Adrenal gland (tissue), 19 donors: ENCODE measurements at places on chromosomes 12 and 14. TPM values are rescaled to one million over a fixed set of nuclear protein-coding genes. Genes with fewer than 3 reads are reported as not detected.

DNA sequence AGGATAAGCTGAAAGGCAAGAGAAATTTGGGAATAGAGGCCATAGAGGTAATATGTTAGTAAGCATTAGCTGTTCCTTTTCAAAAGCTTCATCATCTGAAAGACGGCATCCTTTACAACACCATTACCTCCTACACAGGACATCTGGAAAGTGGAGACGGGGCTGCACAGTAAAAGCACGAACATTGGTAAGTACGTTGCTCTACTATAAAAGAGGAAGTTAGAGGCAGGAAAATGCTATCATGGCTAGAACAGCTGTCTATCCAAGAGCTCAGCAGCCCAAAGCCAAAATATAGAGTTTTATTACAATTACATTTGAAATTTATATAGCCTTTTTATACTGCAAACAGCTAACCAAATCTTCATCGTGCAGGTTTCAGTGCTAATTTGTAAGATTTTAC is 172.3 kb upstream of the GRIP1 start:
- no peak overlapping the region for H3K4me3 ChIP-seq
- H3K4me1 ChIP-seq: no peaks in the 10 kb centered on the region

DNA sequence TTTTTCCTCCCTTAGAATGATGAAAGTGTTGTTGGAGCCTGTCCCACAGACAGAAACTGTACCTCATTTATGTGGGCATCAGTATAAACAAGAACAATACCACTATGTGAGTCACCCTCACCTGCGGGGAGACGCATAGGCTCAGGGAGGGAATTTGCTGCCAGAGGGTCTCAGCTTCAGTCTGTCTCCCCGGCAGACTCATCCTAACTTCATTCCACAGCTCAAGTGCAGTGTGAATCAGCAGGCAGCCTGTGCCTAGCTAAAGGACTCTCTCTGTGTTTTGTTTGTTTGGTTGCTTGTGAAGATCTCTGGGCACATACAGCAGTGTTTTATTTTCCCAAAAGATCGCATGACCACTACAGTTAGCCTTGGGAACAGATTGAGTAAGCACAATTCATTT is 98.9 kb downstream of the PRKCH start:
- peaks cover 16% of the 10 kb centered on the region for H3K4me1 ChIP-seq
- no peaks in the 10 kb centered on the region for H3K27me3 ChIP-seq
- DNase-seq: no peak
- no peak overlapping the region for H3K27ac ChIP-seq
- H3K4me3 ChIP-seq: no peak overlapping the region

The GPR137C gene
- 0.30 TPM for total RNA-seq

The OTOGL gene
- total RNA-seq: not detected

The TMEM260 gene
- total RNA-seq: 25.4 TPM

The CCDC175 gene
- not detected for total RNA-seq

GRCh38 chr14:31556191-31556590 is 5.0 kb upstream of the NUBPL start:
- H3K27me3 ChIP-seq: no peaks in the 10 kb centered on the region
- H3K36me3 ChIP-seq: no peaks in the 10 kb centered on the region
- no peaks in the 10 kb centered on the region for H3K4me1 ChIP-seq
- DNase-seq: no peak
- no peak overlapping the region for H3K4me3 ChIP-seq

DNA sequence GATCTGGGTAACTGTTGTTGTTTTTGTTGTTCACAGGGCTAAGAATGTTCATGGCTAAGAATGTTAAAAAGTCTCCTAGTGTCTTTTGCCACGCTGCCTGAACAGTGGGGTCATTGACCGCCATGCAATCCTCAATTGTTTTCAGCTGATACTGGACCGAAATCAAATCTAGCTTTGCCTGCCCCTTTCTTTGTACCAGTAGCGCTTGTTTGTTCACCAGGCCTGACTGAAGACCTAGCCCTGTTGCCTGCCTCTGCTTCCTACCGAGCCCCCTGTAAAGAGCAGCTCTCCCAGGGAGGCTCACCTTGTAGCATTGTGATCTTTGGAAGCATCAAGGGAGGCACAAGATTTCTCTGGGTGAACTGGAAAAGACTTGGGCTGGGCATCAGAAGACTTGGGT is 6.7 kb downstream of the PSEN1 start:
- H3K4me3 ChIP-seq: no peak overlapping the region
- no peak for DNase-seq
- H3K4me1 ChIP-seq: no peaks in the 10 kb centered on the region
- H3K27me3 ChIP-seq: no peaks in the 10 kb centered on the region
- peak overlapping the region; percentile 18 for H3K27ac ChIP-seq
- peaks cover 2% of the 10 kb centered on the region for H3K36me3 ChIP-seq

The ACRBP gene
- total RNA-seq: 0.69 TPM

The BEST3 gene
- 1.1 TPM for total RNA-seq
